Activated naive CD4-positive, alpha-beta T cell (primary cell): ENCODE measurements at places on chromosomes 2 and 18.

DNA sequence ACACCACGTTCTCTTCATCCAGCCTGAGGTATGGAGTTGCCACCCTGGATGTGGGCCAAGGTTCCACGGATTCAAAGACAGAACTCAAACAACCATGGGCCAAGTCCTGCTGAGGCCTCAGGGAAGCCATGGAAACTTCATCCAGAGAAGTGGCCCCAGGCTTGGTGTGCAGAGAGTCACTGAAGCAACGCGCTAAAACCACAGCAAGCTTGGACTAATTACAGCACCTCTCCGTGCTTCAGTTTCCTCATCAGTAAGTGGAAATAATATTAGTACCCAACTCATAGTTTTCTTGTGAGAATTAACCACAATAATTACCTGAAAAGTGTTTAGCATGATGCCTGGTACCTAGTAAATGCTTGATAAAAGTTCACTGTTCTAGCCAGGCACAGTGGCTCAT, 19.2 kb upstream of the AP1S3 start:
- no peak for DNase-seq

DNA sequence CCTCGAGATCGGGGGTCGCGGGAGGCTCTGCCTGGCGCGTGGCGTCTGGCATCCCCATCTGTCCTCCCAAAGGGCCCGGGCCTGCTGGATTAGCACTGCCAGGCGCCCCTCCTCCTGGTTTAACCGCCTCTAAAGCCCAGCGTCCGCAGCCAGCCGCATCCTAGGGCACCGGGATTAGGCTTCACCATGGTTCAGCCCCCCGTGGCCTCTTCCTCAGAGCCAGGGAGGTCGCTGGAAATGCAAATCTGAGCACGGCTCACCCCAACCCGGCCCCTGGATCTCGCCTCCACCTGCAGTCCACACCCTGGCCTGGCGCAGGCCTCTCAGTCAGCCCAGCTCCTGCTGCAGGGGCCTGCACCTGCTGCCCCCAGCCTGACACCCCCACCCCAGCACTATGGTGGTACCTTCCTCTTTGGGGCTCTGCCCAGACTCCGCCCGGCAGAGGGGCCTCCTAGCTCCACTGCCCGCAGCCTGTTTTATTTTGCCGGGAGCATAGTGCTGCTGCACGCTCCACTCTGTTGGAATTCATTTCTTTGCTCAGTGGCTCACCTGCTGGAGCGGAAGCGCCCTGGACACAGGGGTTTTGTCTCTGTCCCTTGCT, 13.2 kb downstream of the PRELID3A start:
- no peak for DNase-seq

DNA sequence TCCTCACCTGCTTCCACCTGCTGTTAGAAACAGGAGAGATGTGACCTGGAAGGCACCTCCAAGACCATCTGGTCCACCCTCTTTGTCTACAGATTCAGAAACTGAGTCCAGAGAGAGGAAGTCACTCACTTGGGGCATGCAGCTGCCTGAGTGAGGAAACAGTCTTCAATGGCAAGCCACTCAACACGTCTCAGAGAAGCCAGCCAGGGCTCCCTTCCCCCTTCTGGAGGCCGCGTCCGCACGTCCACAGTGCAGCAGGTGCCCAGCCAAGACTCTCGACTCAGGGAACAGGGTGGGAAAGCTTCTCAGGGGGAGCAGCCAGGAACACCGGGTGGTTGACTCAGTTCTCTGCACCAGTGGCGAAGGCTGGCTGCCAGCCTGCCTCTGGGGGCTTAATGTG, 201.7 kb downstream of the BCL11A start:
- DNase-seq, result no peak

DNA sequence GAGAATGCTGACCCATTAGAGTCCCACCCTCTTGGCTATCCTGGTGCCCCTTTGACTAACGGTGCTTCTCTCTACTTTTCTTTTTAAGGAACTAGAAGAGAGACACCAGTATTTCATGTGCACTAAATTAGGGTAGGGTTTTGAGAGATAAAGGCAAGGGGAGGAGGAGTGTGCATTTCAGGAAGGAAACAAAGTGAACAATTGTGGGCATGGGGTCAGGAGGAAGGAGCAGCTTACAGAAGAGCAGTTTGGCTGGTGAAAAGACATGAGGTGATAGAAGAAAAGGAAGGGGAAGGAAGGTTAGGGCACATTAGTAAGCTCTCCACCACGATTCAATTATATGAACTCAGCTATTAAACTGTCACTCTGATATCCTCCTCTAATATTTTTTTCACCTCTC, 105.8 kb upstream of the CTAGE1 start:
- no peak for DNase-seq

- no peak for DNase-seq
These were observed 67.3 kb downstream of the SMIM21 start for GRCh38 chr18:75360215-75360614.

GRCh38 chr18:56257205-56257604, 381.2 kb downstream of the TXNL1 start:
- no peak for DNase-seq

DNA sequence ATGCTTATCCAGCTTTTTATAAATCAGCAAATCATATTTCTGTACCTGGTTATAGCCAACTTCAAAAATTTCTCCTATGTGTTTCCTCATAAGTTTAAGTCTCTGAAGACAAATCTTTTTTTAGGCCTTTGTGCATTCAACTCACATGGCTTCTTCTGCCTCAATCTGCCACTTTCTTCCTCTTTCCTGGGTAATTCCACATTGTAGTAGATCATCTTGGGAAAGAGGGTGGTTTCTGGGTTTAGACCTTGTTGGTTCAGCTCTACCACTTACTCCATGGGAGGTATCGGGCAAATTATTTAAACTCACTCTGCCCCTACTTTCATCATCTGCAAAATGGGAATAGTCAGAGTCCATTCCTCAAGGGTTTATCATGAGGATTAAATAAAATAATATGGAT, 707.0 kb upstream of the ZEB2 start:
- DNase-seq, result no peak

GRCh38 chr2:36147670-36148390, 207.7 kb upstream of the CRIM1 start:
- no peak for DNase-seq

DNA sequence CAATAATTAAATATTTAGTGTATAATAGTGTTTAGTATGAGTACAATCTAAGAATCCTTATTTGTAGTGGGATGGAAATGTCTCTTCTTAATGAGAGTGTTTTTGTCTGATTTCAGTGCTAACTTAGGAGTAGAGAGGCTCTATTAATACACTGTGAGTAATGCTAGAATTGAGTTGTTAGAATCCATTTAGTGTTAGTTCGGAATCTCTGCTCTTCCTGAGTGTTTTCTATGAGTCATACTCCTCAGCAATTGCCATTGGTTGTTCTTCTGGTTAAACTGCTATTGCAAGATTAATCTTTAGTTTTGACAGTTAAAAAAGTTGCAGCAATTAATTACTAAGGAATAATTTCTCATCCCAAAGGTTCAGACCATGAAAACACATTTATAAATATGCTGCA, 828.6 kb upstream of the POU3F3 start:
- DNase-seq, result no peak

GRCh38 chr2:219856602-219857001, 229.2 kb downstream of the SLC4A3 start:
- no peak for DNase-seq

DNA sequence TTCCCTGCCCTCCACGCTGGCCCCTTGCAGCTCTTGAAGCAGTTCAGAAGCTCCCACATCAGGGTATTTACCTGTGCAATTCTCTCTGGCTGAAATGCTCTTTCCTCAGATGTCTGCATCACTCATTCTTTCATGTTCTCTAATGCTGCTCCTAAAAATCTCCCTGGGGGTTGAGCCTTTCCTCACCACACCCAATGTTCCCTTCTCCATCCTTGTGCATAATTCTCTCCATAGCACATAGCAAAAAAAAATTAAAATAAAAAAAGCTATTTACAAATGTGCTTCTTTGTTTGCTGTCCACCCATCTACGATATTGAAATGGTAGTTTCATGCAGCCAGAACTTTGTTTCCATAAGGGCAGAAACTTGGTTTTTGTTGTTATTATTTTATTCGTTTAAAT, 155.5 kb downstream of the DOK6 start:
- DNase-seq, result no peak

DNA sequence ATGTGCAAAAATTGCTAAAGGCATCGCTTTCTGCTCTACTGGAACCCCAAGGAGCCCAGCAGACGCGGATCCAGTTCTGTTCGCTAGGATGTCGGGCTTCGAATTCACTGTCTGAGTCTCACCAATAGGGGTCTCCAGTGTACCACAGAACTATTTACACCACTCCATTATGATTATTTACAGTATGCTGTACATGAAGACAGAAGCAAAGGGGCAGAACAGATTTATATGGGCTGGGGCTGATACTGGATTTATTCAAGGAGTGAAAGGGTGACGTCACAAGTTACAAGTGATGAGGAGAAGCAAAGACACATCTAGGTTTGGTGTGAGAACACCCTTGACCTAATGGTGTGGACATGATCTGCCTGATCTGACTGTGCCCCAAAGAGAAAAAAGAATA, 185.3 kb upstream of the ATP5MC3 start:
- no peak for DNase-seq

- DNase-seq, result no peak
These were observed 103.6 kb upstream of the SOX11 start for GRCh38 chr2:5588601-5589000.

DNA sequence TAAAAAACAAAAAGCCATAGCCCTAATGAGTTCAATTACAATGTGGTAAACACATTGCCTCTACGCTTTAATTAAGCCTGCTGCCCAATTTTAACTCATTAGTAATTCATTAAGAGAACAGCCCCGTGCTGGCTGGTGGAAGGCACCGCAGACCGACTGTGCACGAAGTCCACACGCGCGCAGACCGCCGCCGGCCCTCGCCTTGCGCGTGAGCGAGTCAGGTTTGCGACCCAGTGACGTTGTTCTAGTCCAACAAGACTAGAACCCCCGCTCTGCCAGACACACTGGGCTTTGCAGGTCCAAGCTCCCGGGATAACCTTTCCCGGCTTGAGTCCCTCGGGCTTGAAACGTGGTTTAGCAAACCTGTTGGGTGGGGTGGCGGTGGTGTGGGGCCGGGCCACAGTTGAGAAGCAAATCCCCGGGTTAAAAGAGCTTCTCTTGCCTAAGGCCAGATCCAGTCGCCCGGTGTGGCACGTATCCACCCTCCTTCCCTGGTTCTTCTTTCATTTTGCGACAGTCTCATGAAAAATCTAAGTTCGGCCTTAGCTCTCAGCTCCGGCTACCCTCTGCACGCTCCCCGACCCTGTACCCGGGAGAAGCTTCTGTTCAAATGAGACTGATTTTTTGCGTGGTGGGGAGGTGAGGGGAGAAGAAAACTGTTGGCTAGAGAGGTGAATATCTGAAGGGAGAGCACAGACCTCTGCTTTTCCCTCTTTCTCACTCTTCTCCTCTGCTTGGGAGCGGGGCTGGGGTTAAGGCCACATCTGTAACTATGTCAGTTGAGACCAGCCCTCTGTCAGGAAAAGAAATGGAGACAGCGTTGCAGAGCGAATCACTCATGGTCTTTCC, 11.1 kb upstream of the SKOR2 start:
- no peak for DNase-seq

GRCh38 chr18:59758106-59758505, 60.9 kb upstream of the CCBE1 start:
- no peak for DNase-seq

DNA sequence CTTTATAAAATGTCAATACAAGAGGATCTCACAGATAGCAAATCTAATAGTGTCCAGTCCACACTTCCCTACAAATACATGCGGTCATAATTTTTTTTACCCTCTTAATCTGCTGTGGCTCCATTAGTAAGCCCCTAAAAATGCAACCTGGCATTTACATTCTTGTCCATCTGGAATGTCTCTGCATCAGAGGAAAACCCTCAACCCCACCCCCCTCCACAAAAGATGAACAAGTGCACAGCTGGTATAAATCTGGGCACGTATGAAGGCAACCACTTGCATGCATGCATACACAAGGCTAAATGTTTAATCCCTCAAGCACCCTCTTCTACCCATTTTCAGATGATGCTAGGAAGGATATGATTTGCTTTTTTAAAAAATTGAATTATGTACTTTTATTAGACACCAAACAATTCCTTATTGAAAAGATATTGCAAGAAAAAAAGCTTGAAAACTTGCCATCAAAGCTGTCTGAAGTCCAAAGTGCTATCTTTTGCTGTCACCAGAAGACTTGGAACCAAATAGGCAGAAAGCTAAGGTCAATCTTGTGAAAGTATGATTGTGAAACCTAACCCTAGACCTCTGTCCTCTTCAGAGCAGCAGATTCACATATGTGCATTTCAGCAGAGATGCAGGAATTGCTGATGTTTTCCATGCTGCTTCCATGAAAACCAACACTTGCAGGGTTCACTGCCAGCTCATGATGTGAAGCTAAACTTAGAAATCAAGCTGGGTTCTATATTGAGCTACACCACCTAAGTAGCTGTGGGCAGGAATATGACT, 39.0 kb downstream of the IRS1 start:
- no peak for DNase-seq

DNA sequence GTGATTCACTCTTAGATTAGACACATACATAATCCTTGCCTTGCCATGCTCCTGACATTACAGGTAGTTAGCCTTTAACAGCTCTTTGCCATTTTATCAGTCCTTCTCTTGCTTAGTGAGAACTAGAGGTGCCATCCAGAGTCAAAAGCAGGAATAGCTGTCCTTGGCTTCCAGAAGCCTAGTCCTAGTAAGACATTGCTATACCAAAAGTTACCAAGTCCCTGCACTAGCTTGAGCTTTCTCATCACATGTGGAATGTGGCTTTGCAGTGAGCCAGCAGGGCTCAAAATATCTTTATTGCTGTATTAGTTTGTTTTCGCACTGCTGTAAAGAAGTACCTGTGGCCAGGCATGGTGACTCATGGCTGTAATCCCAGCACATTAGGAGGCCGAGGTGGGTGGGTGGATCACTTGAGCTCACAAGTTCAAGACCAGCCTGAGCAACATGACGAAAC, 104.7 kb upstream of the NOSTRIN start:
- DNase-seq, result no peak

GRCh38 chr2:212990697-212991096, 160.7 kb downstream of the IKZF2 start:
- DNase-seq, result no peak

DNA sequence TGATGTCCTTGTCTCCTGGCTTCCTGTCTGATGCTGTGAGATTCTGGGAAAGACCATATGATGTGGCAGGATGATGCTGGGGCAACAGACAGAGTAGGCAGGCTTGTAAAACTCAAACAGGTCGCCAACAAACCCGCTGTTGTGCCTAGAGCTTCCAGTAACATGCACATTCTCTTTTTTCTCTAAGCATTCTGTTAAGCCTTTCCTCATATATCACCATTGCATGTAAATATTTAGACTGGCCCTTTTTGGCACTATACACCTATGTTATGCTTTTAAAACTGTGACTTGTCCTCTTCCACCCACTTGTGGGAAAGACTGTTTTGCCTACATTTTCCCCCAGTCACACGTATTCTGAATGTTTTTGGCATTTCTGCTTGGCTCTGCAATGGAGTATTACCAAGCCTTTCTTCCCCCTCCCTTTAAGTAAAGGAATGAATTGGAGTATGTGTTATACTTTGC, 250.4 kb upstream of the TANK start:
- no peak for DNase-seq

- DNase-seq, result no peak
These were observed 46.3 kb downstream of the MEX3C start for GRCh38 chr18:51151185-51151567.

GRCh38 chr2:199015072-199015471, 442.7 kb downstream of the SATB2 start:
- no peak for DNase-seq
